PC-9 (cell line): ENCODE measurements at places on chromosomes 12 and 14. TPM values are rescaled to one million over a fixed set of nuclear protein-coding genes. Genes with fewer than 3 reads are reported as not detected.
A peak's percentile ranks its signal among the peaks of the same experiment; 100 is the strongest.

DNA sequence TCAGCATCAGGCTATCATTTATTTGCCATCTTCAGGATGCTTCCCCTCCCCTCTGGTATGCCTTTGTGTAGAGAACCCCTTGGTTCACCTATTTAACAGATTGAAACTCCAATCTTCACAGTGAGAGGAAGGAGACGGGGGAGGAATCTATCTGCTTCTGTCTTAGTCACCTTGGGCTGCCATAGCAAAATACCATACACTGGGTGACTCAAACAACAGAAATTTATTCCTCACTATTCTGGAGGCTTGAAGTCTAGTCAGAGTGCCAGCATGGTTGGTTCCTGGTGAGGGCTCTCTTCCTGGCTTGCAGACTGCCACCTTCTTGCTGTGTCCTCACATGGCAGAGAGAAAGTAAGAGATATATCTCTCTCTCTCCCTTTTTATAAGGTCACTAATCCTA is 13.5 kb upstream of the EML1 start:
- DNase-seq: no peak
- no peaks in the 10 kb centered on the region for H3K36me3 ChIP-seq
- no peak overlapping the region for H3K27ac ChIP-seq
- peaks cover 4% of the 10 kb centered on the region; the same call in 1 of the 2 replicates for H3K4me1 ChIP-seq
- H3K4me3 ChIP-seq: no peak overlapping the region

GRCh38 chr14:92874962-92875661 is 47.8 kb upstream of the CHGA start:
- no peaks in the 10 kb centered on the region for H3K36me3 ChIP-seq
- no peaks in the 10 kb centered on the region for H3K27me3 ChIP-seq
- no peak for DNase-seq
- no peak overlapping the region for H3K4me3 ChIP-seq
- H3K4me1 ChIP-seq: peaks cover 2% of the 10 kb centered on the region; the same call in 1 of the 2 replicates
- H3K27ac ChIP-seq: no peak overlapping the region

DNA sequence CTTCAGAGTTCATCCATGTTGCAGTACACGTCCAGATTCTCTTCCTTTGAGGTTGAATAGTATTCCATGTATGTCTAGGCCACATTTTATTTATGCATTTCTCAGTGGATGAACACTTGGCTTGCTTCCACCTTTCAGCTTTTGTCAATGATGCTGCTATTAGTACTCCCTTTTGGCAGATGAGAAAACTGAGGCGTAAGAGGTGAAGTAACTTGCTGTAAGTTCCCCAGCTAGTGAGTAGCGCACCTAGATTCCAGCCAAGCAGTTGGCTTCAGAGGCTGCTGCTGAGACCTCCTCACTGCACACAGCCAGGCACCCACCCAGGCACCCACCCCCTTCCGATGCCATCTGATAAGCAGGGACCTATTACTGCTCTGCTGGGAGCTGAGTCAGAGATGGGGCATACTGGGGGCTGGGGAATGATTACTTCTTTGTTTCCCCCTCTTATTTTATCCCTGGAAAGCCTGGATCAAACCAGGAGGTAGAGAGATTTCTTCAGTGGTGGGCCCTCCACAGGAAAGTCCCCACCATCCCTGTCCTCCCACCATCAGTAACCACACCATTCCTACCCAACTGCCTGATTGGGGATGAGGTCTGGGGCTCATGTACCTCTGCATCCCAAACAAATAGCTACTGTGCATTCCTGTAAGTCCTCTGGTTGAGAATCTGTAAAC is 234.6 kb downstream of the PCNX1 start:
- no peaks in the 10 kb centered on the region for H3K27me3 ChIP-seq
- DNase-seq: no peak
- H3K4me1 ChIP-seq: peaks cover 50% of the 10 kb centered on the region
- H3K36me3 ChIP-seq: no peaks in the 10 kb centered on the region

GRCh38 chr14:37587881-37588666 is 7.0 kb downstream of the FOXA1 start:
- H3K27ac ChIP-seq: peak overlapping the region; percentile 99
- DNase-seq: no peak
- H3K4me3 ChIP-seq: peak overlapping the region; percentile 94
- no peaks in the 10 kb centered on the region for H3K27me3 ChIP-seq
- H3K4me1 ChIP-seq: peaks cover 19% of the 10 kb centered on the region
- peaks cover 21% of the 10 kb centered on the region; the same call in 1 of the 2 replicates for H3K36me3 ChIP-seq

- H3K27me3 ChIP-seq: no peaks in the 10 kb centered on the region
- no peak overlapping the region for H3K4me3 ChIP-seq
- H3K4me1 ChIP-seq: no peaks in the 10 kb centered on the region
- H3K27ac ChIP-seq: no peak overlapping the region
- H3K36me3 ChIP-seq: no peaks in the 10 kb centered on the region
Measured at GRCh38 chr14:99875421-99875820, 82.2 kb downstream of the EML1 start.

DNA sequence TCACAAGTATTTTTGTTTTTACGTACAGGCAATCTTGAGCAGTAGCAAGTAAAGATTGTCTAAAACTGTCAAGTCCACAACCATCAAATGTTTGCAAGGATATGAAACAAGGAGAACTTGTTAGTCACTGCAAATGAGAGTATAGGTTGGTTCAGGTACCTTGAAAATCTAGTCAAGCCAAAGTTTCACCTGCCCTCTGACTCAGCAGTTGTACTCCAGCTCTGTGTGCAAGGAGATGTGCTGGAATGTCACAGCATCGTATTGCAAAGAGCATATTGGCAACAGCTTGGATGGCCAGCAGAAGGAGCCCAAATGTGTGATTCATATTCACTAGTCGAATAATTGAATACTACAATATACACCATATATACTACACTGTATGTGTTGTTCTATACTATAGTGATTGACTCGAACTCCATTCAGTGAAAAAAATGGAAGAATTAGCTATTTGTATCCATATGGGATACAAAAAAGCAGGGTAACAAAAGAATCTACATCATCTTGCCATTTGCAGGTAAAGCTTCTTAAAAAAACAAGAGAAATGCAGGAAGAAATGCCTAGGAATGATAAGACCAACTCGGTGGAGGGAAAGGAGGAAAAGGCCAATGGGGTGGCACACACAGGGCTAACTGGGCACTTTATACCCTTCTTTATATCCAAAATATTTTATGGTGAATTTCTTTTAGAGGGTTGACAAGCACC is 44.0 kb downstream of the EID3 start:
- H3K27ac ChIP-seq: peak overlapping the region; percentile 60
- DNase-seq: peak; percentile 73
- peaks cover 95% of the 10 kb centered on the region for H3K4me1 ChIP-seq
- H3K36me3 ChIP-seq: peaks cover 96% of the 10 kb centered on the region
- H3K27me3 ChIP-seq: no peaks in the 10 kb centered on the region
- H3K4me3 ChIP-seq: no peak overlapping the region

DNA sequence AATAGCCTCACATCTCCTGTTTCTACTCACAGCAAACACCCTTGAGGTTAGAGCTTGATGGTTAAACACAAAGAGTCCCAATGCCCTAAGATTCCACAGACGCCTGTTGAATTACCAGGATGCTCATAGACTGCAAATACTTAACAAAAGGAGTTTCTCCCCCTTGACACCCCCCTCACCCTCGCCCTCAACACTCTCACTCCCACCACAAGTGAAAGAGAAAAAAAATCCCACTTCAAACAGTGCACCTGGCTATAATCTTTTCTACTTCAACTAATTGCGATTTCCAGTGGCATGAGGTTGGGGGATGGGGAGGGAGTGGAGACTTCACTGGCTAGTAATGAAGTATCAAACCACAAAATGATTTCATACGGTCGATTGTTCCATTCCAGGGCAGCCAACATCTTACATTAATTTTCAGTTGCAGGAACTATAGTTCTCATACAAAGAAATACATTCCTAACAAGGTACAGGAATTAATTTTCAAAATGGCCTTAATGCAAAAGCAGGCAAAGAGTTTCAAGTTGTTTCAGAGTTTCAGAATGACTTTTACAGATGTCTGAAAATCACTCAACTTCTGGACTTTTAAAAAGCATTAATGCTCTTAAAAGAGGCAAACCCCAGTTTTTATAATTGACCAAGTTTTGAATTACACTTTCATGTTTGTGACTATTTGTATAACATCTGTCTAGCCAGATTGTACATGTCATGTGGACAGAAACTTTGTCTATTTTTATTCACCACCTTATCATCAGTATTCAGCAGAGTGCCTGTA is 390.7 kb downstream of the C12orf75 start:
- no peak for DNase-seq
- no peaks in the 10 kb centered on the region for H3K27me3 ChIP-seq
- no peak overlapping the region for H3K4me3 ChIP-seq
- H3K4me1 ChIP-seq: no peaks in the 10 kb centered on the region
- H3K27ac ChIP-seq: no peak overlapping the region

DNA sequence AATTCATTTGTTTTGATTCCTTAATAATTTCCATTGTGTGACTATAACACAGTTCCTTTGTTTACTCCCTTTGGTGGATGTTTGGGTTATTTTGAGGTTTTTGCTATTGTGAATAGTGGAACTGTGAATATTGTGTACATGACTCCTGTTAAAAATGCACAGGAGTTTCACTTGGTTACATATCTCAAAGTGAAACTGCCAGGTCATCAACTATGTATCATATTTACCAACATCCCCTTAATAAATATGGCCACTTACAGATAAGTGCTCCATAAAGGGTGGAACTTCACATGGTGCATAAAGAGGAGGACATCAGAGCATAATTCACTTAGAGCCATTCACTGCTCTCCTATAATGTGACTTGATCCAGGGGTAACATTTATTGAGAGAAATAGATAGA is 328.9 kb downstream of the SEC23A start:
- H3K36me3 ChIP-seq: no peaks in the 10 kb centered on the region
- no peak overlapping the region for H3K27ac ChIP-seq
- DNase-seq: no peak
- no peak overlapping the region for H3K4me3 ChIP-seq

- no peak for DNase-seq
- H3K36me3 ChIP-seq: no peaks in the 10 kb centered on the region
- no peaks in the 10 kb centered on the region for H3K27me3 ChIP-seq
- no peak overlapping the region for H3K27ac ChIP-seq
Measured at GRCh38 chr12:91965781-91966180, 179.9 kb downstream of the BTG1 start.

- no peak overlapping the region for H3K4me3 ChIP-seq
- H3K36me3 ChIP-seq: no peaks in the 10 kb centered on the region
- no peak overlapping the region for H3K27ac ChIP-seq
- H3K27me3 ChIP-seq: no peaks in the 10 kb centered on the region
- H3K4me1 ChIP-seq: no peaks in the 10 kb centered on the region
Measured at GRCh38 chr12:101819467-101819866, 11.3 kb downstream of the GNPTAB start.

DNA sequence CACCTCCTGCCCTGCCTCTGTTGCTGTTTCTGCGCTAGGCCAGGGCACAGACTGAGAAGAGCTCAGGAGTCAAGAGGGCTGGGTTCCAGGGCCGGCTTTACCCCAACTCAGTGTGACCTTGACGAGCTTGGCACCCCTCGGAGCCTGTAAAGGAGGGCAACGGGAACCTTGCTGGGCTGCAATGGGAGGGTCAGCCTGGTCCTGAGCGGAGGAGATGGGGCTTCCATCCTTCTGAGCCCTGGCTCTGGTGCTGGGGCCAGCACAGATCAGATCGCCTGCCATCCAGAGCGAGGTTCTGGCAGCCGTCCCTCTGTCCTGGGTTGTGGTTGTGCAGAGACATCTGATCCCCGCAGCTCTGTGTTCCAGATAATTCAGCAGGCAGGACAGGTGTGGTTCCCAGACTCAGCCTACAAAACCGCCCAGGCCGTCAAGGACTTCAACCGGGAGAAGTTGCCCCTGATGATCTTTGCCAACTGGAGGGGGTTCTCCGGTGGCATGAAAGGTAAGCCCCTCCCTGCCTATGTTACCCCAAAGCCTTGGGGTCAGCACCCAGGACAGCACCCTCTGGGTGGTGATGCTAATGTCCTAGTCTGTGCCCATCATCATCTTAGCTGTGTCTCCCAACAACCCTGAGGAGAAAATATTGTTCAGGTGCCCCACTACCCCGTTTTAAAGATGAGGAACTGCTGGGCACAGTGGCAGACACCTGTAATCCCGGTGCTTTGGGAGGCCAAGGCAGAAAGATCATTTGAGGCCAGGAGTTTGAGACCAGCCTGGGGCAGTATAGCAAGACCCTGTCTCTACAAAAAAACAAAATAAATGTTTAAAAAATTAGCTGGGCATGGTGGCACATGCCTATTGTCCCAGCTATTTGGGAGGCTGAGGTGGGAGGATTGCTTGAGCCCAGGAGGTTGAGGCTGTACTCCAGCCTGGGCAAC is 50.2 kb downstream of the FOXN4 start:
- H3K4me3 ChIP-seq: no peak overlapping the region
- no peaks in the 10 kb centered on the region for H3K36me3 ChIP-seq
- H3K4me1 ChIP-seq: no peaks in the 10 kb centered on the region
- DNase-seq: no peak

HOXC6 gene
- total RNA-seq: 4.1 and 5.7 TPM in 2 replicates

ARMH4 gene
- not detected in 2 replicates for total RNA-seq

MMP19 gene
- 0.60 and 0.83 TPM in 2 replicates for total RNA-seq
